Stimulated activated CD4-positive, alpha-beta T cell treated with anti-CD3 and anti-CD28 coated beads, Interleukin-4, amount 100 ng/mL, for 24 hours (primary cell): ENCODE measurements at places on chromosomes 5 and 9.

DNA sequence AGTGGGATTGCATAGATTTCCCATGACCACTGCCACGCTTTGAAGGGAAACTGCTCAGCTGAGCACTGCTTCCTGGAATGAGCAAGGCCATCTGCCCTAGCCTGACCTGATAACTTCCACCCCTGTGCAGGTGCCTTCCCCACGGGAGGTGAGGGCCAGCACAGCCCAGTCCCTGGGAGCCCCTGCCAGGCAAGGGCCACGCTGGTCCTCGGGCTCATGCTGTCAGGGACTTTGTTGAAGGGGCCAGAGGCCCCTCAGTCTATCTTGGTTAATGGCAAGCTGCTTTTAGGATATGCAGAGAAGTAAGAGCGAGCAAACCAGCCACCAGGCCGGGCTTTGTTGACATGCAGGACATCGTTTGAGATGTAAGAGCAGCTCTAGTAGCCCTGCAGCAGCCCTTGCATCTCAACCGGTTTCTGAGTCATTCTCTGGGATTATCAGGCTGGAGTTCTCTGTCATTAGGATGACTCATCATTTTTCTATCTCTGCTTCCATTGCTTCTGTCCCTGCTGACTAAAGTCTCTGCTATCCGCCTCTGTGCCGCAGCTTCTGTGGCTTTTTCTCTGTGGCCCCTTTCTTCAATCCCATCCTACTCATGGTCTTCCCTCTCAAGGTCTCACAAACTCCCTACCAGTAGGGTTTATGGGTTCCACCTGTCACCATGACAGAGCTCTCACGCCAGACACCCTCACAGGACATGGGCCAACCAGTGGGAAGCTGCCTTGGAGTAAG lies 30.6 kb upstream of the IQGAP2 start:
- no peak for DNase-seq

DNA sequence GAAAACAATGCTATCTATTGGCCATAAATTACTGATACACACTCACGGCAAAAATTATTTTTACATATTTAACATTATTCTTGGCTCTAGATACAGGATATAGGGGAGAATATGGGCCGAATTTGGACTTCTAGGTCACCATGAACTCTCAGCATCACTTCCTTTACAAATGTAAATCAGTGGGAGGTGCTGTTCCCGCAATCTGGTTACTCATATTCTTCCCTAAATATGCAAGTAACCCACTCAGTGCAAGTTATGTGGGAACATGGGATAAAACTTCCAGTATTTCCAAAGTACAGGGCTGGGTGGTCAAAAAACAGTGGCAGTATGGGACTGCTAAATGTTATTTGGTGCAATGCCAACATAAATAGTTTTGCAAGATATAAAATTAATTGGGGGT lies 145.6 kb downstream of the PPP2R2B start:
- DNase-seq, result no peak

DNA sequence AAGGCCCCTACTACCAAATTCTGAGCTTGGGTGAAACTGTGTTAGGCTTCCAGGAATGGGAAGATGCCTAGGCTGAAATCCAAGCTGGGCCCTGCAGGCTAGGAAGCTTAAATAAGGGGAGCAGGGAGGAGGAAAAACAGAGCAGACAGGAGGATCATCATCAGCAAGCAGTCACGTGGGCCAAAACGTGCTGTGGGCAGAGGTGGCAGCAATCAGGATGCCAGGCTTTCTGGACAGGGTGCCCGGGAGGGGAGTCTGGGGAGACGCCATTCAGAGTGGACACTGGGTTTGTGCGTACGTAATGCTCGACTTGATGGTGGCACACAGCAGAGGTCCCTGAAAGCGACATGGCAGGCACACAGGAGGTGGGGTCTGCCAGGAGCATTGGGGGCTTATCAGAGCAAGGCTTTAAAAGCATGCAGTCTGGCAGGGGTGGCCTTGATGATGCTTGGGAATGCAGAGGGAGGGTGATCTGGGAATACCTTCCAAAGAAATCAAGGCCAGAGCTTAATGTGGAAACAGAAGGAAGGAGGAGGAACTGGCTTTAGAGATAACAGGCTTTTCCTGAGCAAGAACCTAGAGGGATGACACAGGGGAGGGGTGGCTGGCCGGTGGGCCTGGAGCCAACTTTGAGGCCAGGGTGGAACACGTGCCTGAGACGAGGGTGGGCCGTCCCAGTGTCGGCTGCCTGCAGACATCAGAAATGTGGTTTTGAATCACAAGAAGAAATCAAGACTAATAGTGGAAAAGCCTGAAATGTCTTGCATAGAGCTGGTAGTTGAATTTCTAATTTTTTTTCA lies 212.5 kb downstream of the GADD45G start:
- DNase-seq, result no peak

GRCh38 chr9:89234205-89235067 lies 55.8 kb upstream of the SHC3 start:
- DNase-seq, result peak; percentile 44

DNA sequence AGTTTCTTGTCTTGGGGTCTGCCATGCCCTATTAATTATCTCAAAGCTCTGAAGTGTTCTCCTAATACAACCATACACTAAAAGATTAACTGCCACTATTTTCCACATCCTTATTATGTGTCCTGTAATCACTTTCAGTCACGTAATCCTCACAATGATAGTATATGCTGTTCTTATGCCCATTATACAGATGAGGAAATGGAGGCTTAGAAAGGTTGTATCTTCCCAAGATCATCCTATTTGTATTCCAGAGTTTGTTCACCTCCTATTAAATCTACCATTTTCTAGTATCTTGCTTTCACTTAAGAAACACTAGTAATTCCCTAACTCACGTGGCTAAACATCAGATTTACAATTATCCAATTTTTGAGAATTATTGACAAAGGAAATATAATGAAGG lies 2.9 kb upstream of the ARHGEF28 start:
- no peak for DNase-seq
